Kidney capillary endothelial cell (primary cell): ENCODE measurements at places on chromosomes 5 and 9.

DNA sequence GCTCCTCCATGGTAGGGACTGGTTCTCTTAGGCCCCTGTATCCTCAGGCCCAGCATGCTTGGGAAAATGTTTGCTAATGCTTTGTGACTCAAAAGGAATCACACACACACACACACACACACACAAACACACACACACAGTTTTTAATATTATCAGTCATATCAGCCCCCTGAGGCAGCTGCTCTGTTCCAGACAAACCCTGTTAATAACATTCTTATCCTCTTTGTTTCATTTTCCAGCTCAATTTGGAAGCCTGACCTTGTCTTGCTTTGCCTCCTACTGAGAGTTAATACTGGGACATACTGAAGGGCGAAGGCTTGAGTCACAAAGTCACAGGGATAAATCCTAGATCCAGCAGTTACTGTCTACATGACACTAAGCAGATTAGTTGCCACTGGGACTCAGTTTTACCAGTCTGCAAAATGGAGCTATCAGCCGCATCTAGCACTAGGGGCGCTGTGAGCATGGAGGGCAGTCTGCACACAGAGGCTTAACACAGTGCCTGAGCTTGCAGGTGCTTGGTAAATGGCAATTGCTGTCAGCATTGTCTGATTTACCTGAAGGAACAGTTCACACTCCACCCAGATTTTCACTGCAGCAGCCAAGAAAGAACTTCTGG is 37.1 kb upstream of the KCNMB1 start:
- DNase-seq: no peak

- no peak for DNase-seq
Measured at GRCh38 chr5:87825583-87825982, 412.9 kb upstream of the CCNH start.

GRCh38 chr9:35998333-35998732 is 38.4 kb upstream of the RECK start:
- no peak for DNase-seq

DNA sequence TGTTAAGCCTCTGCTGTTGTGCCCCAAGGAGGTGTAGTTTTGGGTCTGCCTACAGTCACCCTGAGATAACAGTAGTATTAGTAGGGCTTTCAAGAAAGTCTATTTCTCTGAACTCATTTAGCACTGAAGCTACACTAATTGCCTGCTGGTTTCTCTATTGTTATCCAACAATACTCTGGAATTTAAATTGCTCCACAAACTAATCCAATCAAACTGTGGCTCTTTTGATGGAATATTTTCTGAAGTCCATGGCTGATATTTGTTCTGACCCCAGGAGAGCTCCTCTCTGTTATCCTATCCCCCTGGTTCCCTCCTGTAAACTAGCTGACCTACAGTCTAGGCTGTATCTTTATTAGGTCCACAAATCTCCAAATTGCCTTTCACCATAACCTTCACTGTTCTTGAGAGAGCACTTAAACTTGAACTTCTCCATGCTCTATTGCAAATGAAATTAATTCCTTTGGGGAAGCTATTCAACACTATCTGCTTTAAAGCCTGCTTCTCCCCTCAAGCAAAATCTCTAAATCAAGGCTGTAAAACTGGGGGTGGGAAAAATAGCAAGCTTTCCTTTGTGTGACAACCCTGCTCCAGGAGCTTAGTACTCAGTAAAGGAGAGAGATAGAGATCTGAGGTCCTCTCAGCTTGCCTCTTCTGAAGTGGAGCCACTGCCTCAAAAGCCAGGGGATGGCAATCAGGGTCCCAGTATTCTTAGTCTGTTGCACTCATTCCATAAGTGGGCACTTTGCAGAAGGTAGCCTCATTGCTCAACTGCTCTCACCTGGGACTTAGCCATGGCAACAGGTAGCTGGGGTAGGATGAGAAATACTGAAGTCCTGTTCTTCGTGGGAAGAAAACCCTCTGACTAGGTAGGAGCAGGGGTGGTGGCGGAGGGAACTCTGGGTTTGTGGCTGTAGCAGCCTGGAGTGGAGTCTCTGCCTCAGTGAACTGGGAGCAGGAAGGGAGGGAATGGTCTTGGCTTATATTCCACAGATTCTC is 110.9 kb downstream of the MACIR start:
- no peak for DNase-seq

DNA sequence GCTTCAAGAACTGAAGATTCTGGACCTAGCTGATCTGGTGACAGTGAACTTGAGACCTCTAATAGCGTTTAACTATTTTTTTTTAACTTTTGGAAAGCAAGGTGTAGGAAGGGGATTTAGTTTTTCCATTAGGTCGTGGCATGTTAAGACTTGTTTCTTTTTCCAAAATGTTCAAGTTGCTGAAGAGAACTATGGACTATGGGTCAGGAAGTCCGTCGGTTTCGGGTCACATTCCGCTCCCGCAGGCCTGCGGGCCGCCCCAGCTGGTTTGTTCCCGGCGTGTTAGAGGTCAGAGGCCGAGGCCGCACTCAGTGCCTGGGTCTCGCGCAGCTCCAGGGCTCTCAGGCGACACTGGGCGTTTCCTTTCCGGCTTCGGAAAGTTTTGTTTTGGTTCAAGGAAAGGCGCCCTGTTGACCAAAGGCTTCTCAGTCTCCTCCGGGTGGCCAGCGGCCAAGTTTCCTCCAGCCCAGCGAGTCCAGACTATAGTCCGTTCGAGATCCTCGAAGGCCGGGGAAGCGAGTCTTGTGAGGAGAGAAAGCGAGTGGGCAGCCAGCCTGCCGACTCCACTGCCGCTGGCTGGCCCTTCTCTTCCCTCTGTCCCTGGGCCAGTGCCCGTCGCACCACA is 586 bp upstream of the FCHO2 start:
- DNase-seq: peak; percentile 73

GRCh38 chr9:105067895-105068580 is 140.1 kb upstream of the ABCA1 start:
- DNase-seq: no peak

- DNase-seq: no peak
Measured at GRCh38 chr9:70949239-70949638, 172.2 kb downstream of the TRPM3 start.

DNA sequence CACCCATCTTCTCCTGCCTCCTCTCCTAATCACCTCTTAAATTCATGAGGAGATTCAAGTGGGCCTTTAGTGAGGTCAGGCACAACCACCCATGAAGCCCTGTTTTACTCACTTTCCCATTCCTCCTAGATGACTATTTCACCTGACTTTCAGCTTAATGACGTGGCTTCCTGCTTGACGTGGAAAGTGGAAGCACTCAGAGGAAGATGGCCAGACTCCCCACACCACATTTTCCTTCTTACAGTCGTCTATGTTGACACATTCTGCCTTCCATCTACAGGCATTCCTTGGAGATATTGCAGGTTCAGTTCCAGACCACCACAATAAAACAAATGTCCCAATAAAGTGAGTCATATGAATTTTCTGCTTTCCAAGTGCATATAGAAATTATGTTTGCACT is 146.4 kb upstream of the TAS2R1 start:
- no peak for DNase-seq
